Stimulated activated CD8-positive, alpha-beta memory T cell treated with anti-CD3 and anti-CD28 coated beads, Interleukin-2, amount 100 ng/mL, for 1 hour (primary cell): ENCODE measurements at places on chromosomes 7 and 10.

DNA sequence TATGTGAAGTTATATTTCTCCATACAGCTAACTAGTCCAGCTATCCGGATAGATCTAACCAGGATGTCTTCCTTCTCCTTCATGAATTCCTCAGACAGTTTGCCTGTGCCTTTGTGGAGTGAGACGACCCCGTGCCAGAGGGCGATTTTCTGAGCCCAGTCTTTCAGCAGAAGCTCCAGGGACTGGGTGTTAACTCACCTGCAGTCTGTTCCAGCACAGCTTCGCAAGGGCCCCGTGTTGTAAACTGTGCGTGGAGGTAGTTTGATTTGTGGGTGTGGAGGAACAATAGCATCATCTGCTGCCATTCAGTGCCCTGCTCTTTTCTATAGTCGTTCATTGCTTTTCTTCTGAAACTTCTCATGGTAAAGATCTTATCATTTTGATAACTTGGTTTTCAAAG lies 103.8 kb downstream of the INPP5A start:
- DNase-seq, result no peak

GRCh38 chr7:51702673-51703072 lies 386.1 kb upstream of the COBL start:
- DNase-seq, result no peak

DNA sequence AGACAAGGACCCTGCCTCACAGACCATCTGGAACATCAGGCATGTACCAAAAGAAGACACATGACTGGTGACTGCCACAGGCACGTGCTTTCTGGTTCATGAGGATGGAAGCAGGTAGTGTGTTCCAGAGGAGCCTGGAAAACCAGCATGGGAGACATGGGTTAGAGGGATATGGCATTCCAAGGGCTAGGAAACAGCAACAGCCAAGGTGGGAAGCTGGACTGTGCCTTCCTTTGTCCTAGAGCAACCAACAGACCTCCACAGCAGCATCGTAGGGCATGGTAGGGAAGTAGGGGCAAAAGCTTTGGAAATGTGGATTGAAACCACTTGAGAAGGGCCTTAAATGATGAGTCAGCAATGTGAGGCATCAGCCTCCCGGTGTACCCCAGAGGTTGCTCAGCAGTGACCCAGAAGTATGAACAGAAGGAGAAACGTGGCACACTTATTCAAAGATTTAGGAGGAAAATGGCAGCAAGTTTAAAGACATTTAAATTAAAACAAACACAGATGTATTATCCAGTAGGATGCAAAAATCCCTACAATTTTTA lies 51.0 kb downstream of the PRLHR start:
- no peak for DNase-seq

DNA sequence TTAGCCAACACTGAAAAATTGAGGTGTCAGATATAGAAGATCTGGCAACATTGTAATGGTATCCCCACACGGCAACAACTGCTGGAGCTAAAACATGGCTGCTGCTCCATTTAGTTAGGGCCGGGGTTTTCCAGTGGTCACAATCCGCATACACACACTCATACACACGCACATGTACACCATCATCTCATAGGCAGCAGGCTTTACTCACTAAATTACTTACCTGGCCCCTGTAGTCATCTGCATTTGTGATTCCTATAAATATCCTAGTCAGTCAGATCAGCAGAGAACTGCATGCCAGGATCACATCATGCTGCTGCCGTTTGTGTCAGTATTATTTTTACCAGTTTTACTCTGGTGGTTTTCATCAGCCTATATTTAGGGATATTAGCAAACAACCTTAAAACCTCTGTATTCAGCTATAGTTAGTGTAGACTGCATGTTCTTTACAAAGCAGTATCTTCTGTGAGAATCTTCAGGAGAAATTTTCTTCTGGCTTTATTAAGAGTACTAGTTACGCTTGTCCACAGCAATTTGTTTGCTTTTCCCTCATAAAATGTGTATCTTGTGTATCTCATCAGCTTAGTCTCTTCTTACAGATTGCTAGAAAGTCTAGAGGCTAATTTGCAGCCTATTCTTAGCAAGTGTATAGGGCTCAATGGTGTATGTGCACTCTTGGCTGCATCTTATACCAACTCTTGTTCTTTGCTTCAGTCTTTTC lies 38.3 kb upstream of the PTPN12 start:
- DNase-seq, result no peak

GRCh38 chr7:96800824-96801223 lies 91.2 kb upstream of the SEM1 start:
- no peak for DNase-seq

GRCh38 chr10:5811387-5811821 lies 1.8 kb downstream of the GDI2 start:
- no peak for DNase-seq

DNA sequence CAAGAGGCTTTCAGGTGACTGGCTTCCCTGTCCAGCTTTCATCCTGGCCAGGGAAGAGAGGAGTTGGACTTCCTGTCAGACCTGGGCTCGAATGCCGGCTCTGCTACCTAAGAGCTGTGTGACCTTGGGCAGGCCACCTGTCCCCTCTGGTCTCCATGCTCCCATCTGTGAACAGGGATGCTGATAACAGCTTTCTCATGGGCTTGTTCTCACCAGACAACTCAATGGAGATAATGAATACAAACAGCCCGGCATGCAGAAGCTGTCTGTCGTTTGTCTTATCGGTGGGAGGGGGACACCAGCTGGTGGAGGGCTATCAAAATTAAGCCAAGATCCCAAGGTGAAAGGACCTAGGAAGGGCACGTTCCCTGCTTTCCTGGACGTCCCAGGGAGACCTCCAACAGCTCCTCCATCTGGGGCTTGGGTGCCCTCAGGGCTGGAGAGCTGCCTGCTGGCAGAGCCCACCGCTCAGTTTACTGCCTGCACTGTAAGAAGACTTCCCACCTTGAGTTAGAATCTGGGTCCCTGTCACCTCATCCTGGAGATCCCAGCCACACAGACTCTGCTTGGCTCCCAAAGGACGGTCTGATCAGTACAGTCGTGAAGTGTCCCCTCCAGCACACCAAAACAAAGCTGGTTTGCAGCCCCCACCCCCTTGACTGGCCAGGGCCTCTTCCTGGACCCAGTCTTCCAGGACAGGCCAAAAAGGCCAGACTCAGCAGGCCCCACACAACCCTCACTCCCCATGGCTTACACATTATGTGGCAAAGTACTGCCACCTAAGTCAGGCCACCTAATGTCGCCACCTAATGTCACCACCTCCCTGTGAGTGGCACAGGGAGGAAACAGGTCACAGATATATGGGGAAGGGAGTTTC lies 40.9 kb downstream of the PPIF start:
- no peak for DNase-seq

DNA sequence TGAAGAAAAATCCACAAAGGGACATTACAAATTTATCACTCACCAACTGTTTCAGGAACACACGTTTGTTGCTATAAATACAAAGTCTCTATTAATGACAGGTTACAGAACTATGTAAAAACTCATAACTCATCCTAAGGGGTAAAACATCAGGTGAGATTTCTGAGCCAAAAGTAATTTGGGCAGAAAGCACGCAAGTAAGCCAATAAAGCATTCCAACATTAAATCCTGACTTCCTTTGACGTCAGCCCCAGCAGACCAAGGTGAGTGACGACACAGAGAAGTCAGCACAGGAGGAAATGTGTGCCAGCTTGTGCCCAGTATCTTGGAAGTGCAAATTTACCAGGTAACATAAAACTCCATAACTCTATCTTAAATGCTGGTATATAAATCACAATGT lies 45.7 kb downstream of the IMMP2L start:
- DNase-seq, result no peak

- no peak for DNase-seq
These were observed 125.9 kb downstream of the CUX1 start for GRCh38 chr7:101943306-101943705.

- no peak for DNase-seq
These were observed 120.3 kb upstream of the TMEM106B start for GRCh38 chr7:12090757-12091221.

DNA sequence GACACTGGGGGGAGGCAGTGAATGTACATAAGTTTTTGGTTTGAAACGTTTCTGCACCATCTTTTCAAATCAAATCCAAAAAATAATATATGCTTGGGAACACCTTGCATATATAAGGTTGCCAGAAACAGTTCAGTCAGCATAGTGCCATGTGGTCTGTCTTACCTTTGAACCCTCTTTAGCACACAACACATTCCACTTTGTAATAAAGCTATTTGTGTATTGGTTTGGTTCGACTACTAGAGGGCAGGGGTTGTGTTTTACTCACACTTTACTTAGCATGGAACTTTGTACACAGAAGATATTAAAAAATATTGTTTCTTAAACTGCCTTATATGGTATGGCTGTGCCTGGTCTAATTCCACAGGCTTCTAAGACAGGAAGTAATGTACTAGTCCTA lies 43.2 kb downstream of the ALDH18A1 start:
- DNase-seq, result no peak

DNA sequence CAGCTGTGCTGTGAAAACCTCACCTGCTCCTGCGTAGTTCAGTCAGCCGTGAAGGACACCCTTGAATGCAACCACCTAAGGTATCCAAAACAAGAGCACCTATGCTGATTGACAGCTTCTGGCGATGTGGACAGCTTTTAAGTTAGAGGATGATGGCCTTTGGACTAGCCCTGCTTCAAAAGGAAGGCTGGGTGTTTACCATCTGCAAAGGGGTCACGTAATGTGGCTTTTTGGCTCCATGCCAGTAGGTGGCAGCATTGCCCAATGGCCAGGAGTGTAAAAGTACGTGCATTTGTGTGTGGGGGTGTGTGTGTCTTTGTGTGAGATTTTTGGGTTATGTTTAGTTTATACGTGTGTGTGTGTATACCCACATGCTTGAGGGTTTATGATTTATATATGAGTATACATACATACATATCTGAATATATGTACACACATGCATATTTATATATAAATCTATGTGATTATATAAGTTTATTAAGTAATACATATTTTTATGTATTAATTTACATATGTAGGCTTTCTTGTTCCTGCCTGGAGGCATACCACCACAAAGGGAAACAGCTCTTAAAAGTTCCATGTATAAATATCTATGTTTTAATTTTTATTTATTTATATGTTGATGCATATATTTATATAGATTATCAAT lies 236.3 kb upstream of the ANKRD30A start:
- no peak for DNase-seq

GRCh38 chr10:71241830-71242621 lies 29.7 kb downstream of the UNC5B start:
- no peak for DNase-seq

DNA sequence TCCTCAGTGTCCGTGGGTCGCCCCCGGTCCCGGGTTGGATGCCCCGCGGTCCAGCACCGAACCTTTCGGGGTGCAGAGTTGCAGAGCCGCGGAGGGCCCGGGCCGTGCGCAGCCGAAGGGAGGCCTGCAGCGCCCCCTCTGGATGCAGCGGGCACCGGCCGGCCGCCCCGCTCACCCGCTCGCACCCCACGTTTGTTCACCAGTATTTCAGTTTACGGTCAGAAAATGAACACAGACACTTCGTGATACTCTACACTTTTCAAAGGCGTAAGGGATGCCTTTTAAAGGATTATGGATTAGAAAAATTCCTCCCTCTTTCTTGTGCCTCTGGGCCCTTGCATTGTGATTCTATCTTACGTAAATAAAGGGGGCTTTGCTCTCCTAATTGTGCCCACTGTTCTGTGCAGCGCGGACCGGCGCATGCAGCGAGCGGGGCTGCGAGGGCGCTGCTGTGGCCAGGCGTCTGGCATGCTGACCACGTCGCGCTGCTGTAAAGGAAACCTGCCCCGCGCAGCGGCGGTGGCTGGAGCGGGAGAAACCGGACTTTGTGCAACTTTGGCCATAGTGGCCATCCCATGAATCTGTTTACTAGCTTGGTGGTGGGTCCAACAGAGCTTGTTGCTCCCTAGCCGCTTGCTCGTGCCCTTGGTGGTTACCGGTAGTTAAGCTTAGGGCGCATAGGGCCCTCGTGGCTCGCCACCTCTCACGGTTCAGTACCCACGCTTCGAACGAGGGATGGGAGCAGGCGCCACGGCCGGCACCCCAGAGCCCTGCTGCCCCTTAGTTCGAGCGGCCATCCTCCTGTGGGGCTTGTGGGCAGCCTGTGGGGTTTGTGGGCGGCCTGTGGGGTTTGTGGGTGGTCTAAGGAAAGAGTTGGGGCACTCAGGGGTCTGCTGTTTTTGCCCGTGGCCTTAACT lies 739 bp upstream of the MEST start:
- peak; percentile 9 for DNase-seq

GRCh38 chr7:25090374-25090773 lies 34.7 kb downstream of the CYCS start:
- no peak for DNase-seq

DNA sequence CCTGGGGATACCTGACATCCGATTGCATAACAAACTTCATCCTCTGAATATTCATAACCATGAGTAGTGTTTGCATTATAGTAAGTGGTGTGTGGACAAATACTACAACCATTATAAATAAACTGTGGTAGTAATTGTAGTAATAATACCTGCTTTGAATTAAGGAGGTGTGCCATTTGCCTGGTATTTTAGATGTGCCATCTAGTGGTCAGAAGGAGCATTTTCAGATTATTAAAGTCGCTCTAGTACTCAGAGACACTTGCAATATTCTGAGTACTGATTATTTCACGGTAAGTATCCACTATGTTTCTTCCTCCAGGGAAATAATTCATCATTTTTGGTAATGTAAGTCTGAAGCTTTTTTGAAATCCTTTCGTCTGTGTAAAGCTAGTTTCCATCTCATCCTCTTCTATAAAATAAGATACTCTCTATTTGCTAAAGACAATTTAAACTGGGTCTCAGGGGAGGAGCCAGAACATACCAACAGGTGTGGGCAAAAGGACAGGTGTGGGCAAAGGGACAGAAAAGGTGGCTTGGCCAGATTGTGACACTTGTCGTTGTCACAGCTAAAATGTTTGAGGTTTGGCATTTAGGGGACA lies 115.3 kb upstream of the WDR11 start:
- no peak for DNase-seq

DNA sequence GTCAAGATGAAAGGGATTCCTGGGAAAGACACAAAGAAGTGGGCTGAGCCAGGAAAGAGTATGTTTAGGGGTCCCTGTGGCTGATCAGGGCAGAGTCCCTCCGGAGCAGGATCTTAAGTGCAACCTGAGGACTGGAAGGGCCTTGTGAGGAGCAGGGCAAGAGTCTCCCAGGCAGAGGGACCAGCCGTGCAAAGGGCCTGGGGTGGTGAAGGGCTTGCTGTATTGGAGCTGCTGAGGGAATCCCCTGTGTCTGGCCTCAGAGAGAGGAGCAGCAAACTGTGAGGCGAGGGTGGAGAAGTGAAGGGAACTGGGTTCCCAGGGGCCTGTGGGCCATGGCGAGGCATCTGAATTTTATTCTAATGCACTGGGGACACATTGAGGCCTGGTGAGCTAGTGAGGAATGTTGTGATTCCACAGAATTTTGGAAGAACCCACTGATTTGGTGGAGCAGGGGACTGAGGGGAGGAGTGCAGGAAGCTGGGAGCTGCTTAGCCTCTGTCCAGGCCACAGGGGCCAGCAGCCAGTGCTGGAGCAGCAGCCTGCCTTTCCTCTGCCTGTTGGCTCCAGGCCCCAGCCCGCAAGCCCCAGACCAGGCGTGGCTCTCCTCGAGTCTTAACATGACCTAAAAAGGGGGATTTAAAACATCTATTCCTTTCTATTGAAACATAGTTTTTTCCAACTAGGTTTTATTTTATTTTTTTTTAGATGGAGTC lies 138.4 kb upstream of the IGFBP3 start:
- DNase-seq, result no peak
